Osteoblast (primary cell): ENCODE measurements at places on chromosomes 2 and 18. TPM values are rescaled to one million over a fixed set of nuclear protein-coding genes. Genes with fewer than 3 reads are reported as not detected.

DNA sequence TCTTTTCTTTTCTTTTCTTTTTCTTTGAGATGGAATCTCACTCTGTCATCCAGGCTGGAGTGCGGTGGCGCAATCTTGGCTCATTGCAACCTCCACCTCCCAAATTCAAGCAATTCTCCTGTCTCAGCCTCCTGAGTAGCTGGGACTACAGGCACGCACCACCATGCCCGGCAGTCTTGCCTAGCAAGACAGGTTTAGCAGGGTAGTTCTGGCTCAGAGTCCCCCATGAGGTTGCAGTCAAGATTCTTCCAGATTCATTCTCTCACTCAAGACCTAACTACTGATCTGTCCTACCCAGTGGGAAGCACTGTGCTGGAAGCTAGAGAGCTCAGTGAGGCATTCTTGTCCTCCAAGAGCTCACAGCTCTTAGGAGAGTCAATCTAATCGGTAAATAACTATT, 17.6 kb upstream of the ZAP70 start:
- no peaks in the 10 kb centered on the region for H3K36me3 ChIP-seq
- no peaks in the 10 kb centered on the region for H3K27me3 ChIP-seq
- no peak overlapping the region for H3K4me3 ChIP-seq
- H3K27ac ChIP-seq, result no peak overlapping the region

DNA sequence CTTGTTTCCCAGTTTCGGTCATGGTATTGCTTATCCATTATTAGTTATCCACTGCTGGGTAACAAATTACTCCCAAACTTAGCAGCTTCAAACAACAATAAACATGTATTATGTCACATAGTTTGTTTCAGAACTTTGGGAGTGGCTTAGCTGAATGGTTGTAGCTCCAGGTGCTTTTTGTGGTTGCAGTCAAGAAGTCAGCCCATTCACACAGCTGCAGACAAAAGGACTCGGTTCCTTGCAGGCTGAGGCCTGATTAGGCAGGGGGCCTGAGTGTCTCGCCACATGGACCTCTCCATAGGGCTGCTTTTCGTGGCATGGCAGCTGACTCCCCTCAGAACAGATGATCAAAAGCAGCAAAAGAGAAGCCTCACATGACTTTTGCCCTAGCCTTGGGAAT, 58.2 kb upstream of the ITGA4 start:
- H3K27me3 ChIP-seq, result peaks cover 3% of the 10 kb centered on the region
- H3K4me1 ChIP-seq, result no peaks in the 10 kb centered on the region
- H3K4me3 ChIP-seq, result no peak overlapping the region
- H3K36me3 ChIP-seq, result no peaks in the 10 kb centered on the region
- no peak for DNase-seq

KYNU gene
- total RNA-seq, result 5.9 and 10.9 TPM in 2 replicates

CABYR gene
- total RNA-seq, result 3.8 and 4.0 TPM in 2 replicates
